ENCODE measurements at places on chromosomes 3 and 15.

DNA sequence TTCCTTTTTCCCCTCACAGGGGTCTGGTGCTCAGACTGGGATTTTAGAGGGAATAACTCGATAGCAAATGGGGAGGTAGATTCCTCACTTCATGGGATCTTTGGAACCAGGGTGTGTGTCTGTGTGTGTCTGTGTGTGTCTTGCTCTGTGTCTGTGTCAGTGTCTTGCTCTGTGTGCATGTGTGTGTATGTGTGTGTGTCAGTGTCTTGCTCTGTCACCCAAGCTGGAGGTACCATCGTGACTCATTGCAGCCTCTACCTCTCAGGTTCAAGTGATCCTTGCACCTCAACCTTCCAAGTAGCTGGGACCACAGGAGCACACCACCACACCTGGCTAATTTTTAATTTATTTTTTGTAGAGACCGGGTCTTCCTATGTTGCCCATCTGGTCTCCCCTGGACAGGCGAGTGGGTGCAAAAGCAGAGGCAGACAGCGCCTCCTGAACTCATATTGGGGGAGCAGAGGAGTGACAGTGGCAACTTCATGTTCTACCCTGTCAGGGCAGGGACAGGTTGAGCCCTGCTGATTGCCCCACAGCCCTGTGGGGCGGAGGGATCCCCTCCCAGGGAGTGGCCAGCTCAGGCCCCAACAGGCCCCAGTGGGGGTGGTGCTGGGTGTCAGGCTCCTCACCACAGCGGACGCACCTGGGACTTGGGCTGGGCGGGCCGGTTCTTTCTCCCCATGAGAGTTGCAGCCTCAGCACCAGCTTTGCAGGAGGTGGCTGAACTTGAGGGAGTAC, 10.4 kb upstream of the SEMA4B start:
- no peak for DNase-seq

DNA sequence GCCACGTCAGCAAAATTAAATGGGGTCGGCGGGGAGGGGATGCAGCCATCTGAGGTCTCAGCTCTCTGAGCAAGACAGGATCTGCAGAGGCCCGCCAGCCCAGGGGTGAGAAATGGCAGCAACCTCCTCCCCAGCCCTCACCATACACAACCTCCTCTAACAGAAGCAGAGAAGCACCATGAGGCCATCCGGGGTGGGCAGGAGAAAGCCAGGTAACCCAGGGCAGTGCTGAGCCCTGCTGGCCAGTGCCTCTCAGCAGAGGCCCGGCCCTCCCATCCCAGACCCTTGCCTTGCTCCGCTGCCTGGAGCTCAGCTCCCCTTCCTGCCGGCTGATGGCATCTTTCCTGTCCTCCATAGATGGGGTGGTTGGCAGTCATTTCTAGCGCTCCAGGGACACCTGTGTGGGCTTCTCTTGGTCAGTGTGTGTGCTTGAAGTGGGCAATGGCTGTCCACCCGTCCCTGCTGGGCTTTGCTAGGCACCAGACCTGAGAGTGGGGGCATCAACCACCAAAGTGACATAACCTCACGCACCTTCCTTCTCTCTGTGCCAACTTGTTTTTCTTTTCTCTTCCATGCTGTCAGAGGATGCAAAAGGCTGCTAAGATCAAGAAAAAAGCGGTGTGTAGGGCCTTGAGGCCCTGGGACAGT, 175.8 kb downstream of the NSMCE3 start:
- no peak for DNase-seq

DNA sequence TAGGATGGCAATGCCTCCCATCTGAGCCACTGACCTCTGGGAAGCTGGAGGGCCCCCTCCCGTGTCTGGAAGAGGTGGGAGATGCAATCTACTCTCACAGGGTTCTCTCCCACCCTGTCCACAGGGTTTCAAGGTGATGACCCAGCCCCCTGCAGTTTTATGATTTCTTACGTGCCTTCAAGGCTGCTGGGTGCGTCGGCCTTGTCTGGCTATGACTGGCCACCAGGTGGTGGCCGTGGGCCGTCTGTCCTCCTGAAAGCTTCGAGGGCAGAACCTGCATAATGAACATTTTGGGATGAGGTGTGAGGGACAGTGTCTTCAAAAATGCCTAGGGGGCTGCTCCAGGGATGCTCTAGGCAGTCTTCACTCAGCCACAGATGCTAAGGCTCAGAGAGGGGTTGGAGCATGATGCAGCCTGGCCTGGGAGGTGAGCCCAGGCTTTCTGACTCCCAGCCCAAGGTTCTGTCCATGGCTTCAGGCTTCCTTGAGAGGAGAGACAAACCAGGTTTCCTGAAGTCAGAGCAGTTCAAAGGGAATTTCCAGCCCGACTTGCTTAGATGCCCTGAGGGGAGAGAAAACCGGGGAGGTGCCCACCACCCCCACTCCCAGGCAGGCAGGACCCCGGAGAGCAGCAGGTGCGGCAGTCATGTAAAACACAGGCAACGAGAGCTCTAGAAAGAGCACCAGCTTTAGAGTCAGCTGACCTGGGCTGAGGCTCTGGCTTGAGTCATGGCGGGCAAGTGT, 18.7 kb downstream of the ISG20 start:
- DNase-seq: no peak

GRCh38 chr3:153439780-153440179, 277.8 kb downstream of the RAP2B start:
- DNase-seq: no peak

DNA sequence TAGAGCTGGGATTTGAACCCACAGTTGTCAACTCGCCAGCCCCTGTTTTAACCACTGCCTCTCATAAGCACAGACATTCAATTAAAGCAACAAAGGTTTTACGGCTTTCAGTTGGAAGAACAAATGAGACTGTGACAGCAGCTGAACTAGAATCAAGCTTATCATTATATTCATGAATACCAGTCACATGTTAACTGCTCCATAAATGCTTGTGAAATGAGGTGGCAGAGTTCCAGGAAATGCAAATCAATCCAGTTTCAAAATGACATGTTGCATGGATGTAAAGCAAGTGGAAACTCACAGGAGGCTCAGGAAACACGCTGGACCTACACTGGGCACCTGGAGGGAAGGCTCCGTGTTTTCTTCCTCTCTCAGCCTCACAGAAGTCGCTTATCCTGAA, 3.9 kb downstream of the GP5 start:
- DNase-seq: no peak

DNA sequence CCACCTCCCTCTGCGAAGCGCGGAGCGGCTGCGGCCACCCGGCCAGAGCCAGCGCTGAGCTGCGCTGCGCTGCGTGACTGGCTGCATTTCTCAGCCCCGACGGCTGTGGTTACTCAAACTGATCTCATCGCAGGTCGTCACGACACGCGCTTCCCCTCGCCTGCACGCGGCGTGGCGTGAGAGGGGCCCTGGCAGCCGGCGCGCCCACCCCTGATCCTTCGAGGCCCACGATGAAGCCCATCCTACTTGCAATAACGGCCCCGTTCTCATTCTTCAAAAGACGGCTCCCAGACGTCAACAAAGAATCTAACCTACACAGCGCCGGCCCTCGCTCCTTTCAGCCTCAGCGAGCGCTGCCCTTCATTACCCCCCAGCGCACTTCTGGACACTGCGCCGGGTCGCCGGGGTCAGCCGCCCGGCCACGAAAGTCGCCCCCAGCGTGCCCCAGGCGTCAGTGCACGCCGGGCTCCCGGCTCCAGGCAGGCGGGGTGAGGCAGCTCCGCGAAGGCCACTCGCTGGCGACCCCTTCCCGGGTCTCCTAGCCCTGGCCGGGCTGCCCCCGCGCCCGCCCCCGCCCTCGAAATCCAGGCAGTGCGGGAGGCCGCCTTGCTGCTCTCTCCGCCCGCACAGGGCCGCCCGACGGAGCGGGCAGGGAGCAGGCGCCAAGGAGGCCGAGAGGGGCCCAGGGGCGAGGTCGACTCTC, 9.9 kb upstream of the LEKR1 start:
- peak; percentile 20 for DNase-seq

- DNase-seq: no peak
These were observed 64.0 kb upstream of the TTBK2 start for GRCh38 chr15:42984493-42985034.

DNA sequence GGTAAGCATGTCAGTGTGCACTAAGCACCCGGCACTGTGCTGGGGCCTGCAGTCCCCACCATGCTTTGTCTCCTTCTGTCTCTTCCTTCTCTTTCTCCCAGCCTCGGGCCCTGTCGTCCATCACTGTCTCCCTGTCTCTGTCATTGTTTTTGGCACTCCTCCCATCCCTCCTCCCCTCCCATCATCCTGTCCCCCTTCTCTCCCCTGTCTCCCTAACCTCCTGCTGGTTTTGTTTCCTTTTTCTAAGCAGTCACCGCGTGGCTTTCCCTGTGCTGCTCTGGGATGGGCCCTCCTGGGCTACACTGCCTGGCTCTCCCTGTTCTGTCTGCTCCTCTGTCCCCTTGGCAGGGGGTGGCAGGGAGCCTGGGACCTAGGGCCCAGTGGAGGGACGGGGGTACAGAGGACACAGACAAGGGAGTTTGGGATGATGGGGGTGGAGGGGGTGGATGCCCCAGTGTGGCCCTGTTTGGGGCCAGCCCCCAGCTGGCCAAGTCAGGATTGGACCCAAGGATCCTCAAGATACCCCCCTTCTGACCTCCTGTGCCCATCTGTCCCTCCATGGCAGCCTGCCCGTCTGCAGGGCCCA, 5.7 kb downstream of the CHST13 start:
- DNase-seq: no peak

DNA sequence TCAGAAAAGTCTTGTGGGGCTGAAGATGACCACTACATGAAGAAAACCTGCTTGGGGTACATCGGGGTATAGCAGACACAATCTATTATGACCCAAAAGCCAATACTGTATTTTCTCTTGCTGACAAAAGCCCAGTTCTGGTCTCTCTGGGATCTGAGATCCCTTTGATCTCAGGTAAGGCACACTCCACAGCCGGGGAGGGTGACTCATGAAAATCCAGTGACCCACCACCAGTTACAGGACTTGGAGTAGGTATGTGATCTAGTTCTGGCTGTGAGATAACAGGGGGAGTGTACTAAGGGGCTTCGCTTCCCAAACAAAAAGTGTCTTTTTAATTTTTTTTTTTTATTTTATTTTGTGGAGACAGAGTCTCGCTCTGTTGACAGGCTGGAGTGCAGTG, 193.3 kb downstream of the STT3B start:
- DNase-seq: no peak

- DNase-seq: no peak
These were observed 43.8 kb downstream of the SPSB4 start for GRCh38 chr3:141094790-141095545.

DNA sequence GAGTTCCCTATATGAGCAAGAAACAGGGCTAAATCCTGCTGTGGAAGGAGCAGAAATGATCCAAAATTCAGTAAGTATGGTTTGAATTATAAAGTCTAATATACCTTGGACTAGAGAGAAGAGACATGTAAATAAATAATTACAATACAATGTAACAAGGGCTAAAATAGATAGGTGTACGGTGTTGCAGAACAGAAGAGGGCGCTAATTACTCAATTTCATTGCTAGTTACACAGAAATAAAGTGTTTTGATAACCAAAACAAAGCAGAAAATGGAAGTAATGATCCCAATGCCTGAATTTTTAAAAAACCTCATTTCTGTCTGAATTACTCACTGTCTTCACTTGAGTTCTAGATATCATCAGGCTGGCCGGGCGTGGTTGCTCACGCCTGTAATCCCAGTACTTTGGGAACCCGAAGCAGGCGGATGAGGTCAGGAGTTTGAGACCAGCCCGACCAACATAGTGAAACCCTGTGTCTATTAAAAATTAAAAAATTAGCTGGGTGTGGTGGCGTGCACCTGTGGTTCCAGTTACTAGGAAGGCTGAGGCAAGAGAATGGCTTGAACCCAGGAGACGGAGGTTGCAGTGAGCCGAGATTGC, 8.3 kb upstream of the PLCH1 start:
- no peak for DNase-seq

- DNase-seq: no peak
These were observed 782 bp upstream of the BCL6 start for GRCh38 chr3:187746059-187746441.

DNA sequence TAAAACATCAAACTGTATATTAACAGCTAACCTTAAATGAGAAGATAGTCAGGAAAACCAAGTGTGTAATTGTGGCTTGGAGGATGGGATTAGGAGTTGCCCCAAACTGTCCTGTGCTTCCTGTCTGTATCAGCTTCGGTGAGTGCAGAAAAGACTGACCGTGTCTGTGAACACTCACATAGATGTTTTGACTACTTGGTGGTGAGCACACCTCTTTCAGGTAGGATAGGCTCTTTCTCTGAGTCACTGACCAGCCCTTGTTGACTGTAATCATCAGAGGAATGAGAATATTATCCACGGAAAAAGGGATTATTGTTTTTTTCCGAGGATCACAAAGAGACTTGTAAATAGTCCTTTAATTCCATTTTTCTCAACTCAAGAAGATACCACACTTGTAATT, 51.5 kb downstream of the GMNC start:
- no peak for DNase-seq

GRCh38 chr3:129699199-129699598, 92.7 kb upstream of the PLXND1 start:
- no peak for DNase-seq

- no peak for DNase-seq
These were observed 65.7 kb downstream of the FBLN2 start for GRCh38 chr3:13614607-13615006.

DNA sequence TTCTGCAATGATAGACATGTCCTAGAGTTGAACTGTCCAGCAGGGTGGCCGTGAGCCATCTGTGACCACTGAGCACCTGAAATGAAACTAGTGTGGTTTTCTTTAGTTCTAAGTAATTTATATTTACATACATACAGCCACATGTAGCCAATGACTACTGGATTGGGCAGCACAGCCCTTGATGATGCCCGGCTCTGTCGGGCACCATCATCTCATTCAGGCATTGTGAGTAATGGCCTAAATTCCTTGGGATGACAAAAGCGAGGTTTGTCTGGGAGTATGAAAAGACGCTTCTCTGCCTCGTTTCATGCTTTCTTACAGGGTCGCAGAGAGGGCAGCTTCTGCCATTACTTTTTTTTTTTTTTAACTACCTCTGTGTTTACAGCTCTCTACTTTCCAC, 251.9 kb upstream of the HES1 start:
- no peak for DNase-seq

DNA sequence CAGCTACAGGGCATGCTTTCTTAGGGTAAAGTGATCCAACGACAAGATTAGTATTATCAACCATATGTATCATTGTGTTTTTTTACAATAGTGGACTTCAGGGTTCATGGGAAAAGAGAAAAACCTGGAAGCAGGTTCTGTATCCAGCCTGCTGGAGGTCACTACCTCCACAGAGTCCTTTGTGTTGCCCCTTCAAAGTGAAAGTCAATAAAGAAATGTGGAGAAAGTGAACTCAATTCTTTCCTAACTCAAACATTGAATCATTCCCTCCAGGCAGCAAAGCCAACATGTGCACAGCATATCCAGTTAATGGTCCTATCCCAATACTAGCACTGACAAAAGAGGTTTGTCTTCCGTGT, 45.4 kb downstream of the FGF7 start:
- DNase-seq: no peak

Measured in activated CD4-positive, alpha-beta T cell treated with anti-CD3 and anti-CD28 coated beads for 1 hour (primary cell).